Stimulated activated CD8-positive, alpha-beta memory T cell treated with anti-CD3 and anti-CD28 coated beads, Interleukin-7, amount 100 ng/mL, for 1 hour (primary cell): ENCODE measurements at places on chromosomes 1 and 21.

DNA sequence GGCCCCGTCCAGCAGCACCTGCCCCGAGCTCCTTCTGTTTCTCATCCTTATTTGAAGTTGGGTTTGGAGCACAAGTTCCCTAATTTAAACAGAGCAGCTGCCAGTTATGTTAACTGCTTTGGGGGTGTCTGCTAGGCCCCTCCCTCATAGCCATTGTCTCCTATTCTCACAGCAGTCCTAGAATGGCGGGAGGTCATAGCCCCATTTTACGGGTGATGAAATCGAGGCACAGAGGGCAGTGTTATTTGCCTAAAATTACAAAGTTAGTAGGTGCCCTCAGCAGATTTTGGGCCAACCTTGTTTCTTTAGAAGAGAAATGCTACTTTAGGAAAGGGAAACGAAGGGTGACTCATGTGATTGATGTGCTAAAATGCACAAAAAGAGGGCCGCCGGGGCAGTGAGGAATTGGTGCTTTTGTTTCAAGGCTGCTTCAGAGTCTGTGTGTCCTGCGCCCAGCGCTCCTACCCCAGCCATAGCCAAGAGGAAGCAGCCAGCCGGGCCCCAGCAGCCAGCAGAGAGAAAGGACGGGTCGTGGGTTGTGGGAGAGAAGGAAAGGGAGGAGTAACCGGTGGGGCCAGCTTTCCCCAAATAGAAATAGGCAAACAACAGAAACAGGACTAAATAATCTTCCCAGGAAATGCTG lies 13.0 kb downstream of the VANGL1 start:
- no peak for DNase-seq

DNA sequence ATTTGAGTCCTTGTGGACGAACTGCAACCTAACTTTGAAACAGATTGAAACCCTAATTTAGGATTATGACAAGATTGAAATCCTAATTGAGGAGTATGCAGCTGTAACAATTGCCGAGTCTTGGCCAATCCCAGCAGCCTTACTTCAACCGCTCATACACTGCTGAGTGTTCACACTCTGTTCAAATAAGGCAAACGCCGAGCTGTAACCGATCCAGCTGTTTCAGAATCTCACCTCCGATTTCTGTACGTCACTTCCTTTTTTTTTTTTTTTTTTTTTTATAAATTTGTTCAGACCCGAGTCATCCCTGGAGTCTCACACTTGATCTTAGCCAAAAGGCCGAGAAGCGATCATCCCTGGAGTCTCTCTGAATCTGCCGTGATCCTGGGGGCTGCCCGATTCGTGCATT lies 22.3 kb upstream of the ATP5PO start:
- DNase-seq = no peak

- no peak for DNase-seq
Observed at GRCh38 chr1:193140254-193140653, 18.4 kb downstream of the CDC73 start.

- DNase-seq = no peak
Observed at GRCh38 chr21:15993951-15994350, 264.2 kb downstream of the USP25 start.

DNA sequence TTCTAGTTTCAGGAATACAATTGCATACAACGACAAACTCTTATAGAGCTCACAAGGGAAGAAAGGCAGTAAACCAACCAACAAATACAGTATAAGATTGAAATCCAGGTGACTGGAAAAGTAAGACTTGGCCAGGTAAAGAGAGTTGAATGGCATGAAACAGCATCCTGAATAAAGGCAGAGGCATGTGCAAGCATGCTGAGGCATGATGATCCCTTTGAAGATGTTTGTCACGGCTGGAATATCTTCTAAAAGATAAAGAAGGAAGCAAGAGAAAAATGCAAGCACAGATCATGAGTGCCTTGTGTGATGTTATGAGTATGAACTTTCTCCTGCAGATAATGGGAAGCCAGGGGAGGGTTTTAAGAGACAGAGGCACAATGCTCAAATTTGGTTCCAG lies 83.3 kb upstream of the SPATA6 start:
- no peak for DNase-seq

DNA sequence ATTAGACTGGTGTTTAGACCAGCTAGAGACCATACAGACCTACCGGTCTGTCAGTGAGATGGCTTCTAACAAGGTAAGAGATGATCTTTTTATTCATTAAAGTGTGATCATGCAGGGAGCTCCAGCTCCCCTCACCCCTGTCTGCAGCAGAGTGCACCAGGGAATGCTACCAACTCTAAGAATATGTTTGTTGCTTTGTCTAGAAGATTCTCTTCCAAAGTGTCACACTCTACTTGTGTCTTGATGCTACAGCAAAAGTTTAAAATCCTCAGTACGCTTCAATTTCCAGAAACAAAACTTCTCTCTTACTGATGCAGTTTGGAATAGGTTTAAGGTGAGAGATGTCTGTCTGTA lies 201.4 kb upstream of the SGIP1 start:
- DNase-seq = no peak

DNA sequence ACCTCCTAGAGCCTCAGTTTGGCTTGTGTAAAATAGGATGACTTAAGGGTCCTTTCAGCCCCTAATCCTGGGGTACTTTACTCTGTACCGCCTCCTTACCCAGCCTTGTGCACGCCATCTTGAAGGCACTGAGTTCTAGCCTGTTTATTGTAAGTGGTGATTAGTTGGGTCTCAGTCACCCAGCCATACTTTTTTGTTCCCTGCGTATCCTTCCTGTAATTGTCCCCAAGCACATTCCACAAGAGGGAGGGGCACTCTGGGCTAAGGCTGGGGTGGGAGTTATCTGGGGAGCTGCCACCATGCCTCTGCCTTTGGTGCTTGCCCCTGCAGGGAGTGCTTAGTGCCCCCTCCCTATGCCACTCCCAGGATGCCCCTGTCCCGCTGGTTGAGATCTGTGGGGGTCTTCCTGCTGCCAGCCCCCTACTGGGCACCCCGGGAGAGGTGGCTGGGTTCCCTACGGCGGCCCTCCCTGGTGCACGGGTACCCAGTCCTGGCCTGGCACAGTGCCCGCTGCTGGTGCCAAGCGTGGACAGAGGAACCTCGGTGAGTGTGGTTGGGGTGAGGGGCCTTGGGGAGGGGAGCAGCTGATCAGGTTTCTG lies 856 bp downstream of the FDPS start:
- DNase-seq = no peak

DNA sequence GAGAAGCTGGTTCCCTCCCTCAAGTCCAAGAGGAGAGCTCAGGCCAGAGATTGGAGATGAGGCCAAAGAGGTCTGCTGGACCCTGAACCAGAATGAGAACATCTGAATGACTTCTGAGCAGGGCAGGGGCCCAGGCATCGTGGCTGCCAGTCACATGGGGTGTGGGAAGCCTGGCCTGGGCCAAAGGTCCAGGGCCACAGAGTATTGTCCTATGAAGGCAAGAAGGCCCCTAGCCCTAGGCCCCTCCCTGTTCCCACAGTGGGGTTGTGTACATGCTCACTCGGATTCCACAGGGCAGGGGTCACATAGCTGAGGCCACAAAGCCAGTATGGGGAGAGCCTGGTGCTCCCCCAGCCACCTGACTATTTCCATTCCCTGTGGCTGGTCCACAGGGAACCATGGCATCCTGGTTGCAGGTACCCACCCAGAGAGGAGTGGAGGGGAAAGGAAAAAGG lies 18.5 kb upstream of the SLC1A7 start:
- DNase-seq = no peak

DNA sequence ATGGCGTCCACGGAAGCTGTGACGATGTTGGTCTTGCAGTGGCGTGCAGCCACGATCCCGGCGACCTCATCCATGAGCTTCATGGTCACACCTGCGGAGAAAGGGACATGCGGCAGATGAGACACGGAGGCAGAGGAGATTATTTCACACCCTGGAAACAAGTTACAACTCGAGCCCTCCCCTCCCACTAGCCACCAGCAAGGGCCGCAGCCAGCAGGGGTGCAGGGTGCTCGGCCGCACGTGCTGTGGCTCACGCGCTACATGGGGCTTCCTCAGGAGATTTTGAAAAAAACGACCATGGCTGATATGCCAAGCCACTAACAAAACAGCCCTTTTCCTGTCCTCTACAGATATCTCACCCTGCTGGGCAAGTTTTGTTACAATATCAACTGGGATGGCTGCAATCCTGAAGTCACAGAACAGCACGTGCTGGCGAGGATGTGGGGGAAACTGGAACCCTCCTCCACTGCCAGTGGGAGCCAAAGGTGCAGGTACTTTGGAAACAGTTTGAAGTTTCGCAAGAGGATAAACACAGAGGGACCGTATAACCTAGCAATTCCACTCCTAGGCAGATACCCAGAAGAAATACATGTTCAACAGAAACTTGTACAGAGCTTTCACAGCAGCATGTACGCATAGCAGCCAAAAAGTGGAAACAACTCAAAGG lies 34.1 kb upstream of the GPR153 start:
- DNase-seq = no peak

DNA sequence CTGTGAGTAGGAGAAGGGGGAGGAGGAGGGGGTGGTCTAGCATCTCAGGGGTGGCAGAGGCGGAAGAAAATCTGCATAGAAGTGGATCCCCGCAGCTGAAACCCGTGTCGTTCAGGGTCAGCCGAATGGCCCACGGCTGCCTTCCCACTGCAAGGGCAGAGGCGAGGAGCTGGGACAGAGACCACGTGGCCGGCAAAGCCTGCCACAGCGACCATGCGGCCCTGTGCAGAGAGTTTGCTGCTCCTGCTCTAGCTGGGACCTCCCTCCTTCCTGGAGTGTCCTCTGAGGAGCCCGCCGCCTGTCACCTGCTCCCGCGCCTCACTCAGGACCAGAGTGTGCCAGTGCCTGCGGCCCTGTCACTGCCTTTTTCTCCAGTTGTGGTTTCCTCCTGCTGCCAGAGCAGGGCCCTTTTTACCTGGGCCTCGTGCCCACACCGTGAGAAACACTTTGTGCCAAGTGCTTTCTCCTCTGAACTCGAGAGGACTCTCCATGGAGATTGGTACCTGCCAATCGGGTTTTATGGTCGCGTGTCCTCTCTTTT lies 5.4 kb upstream of the TRPM2 start:
- no peak for DNase-seq

GRCh38 chr1:76129731-76130130 lies 55.2 kb downstream of the ST6GALNAC3 start:
- DNase-seq = no peak
